Activated CD4-positive, CD25-positive, alpha-beta regulatory T cell (primary cell): ENCODE measurements at places on chromosomes 2 and 18.

DNA sequence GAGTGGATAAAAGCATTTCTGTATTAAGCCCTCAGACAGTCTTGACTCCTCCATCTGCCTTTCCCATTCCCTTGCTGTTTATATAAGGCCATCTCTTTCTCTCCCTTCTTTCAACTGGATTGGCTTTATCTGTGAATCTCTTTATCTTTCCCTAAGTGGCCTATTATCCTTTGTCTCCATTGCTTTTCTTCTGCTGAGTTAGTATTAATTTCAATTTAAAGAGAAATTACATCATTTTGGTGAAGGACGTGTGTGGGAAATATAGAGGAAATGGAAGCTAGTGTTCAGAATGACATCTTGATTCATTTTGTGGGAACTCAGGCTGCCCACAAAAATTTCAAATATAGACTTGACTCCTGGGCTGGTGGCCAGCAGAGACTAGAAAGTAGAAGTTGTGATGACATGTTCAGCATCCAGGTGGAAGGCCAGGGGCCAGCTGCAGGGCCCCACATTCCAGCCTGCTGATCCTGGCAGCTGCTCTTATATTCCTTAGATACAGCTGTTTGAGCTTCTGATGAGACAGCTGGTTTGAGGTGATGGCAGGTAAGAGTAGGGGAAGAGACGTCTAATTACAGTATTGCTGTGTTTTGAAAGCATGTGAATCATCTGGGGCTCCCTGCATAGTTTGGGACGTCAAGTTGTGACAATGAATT, 52.3 kb downstream of the DIS3L2 start:
- no peak for DNase-seq

DNA sequence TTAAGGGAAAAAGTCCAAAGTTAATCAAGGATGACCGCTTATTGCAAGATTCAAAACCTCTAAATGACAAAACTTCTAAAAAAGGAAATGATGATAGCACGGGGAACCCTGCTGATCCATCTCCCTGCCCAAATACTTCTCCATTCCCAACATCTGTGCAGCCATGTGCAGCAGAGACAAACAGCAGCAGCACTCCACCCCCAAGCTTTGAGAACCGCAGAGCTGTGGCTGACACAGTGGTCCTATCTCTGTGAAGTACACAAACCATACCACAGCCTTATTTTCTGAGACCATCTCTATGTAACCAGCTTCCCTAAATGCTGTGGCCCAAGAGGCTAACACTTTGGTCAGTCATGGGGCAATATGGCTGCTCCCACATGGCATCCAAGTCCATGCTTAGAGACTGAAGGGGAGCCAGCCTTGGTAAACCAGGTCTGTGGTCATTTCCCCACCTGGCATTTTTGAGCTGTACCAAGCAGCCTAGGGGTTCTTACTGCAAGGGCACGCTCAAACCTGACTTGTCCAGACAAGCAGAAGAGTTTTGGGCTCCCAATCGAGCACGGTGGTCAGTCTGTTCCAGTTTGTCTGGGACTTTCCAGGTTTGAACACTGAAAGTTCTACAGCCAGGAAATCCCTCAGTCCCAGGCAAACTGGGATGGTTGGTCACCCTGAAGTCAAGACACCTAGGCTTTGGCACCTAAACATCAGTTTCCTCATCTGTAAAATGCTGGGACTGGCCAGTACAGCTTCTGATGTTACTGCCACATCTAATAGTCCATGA, 17.1 kb upstream of the NFE2L2 start:
- DNase-seq: no peak

DNA sequence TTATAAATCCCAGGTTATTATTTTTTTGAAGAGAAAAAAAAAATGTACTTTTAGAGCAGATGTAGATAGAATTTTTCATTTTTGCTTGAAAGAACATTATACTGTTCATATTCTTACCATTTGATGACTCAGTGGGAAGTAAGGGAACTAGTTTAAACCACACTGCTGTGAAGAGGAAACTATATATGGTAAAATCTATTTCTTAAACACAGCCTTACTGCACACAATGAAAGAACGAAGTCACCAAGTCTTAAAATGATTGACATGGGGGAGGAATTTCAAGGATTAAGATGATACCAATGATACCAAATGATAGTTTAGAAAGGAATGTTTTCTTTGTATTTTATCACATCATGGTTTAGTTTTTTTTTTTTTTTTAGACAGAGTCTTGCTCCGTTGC, 5.0 kb downstream of the ACTR2 start:
- DNase-seq: no peak

DNA sequence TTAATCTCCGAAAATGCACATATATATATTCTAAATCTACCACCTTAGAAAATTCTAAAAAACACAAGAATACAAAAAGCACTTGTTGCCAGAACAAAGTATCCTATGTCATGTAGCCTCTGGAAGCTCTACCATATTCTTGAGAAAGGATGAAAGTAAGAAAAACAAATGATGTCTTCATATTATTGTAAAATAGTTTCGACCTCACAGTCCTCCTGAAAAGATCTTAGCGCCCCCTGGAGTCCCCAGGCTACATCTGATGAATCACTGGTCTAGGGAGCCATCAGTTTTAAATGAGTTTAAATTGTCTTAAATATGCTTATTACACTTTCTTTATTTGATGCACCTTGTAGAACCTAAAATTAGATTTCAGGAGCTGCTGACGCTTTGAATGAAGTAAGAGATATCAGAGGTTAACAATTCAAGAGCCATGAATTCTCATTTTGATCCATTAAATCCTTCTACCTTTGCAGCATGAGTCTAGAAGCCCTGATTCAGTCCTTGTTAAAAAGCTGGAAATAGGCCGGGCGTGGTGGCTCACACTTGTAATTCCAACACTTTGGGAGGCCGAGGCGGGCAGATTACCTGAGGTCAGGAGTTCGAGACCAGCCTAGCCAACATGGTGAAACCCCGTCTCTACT, 138.8 kb downstream of the MCFD2 start:
- DNase-seq: peak; percentile 12

DNA sequence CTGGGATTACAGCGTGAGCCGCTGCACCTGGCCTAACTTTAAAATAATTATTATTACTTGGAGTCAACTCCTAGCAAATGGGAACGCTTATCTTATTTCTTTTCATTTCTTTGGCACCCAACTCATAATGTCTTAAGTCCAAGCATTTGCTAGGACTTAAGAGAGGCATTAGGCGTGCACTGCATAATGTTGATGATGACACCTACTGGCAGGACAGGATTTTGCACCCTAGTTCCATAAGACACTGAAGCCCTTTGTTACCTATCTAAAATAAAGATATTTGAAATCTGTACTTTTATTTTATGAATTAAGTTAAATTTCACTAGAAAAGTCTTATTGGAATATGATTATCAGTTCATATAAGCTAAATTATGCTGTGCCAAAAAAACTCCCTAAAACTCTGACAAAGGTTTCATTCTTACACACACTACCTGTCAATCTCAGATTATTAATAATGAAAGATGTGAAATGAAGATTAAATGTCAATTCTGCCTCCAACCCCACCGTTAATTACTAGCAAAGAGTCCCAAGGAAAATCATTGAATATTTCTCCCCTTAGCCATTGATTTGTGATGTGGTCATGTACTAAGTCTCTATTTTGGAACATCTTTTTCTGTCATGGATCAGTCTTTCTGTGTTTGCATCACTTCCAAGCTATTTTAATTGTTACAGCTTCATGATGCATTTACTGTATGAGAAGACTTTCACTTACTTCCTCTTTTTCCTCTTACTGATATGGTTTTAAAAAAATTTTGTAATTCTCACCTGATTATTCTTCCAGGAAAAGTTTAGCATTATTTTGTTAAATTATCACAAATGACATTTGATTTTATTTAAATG, 12.7 kb upstream of the CDH2 start:
- no peak for DNase-seq

DNA sequence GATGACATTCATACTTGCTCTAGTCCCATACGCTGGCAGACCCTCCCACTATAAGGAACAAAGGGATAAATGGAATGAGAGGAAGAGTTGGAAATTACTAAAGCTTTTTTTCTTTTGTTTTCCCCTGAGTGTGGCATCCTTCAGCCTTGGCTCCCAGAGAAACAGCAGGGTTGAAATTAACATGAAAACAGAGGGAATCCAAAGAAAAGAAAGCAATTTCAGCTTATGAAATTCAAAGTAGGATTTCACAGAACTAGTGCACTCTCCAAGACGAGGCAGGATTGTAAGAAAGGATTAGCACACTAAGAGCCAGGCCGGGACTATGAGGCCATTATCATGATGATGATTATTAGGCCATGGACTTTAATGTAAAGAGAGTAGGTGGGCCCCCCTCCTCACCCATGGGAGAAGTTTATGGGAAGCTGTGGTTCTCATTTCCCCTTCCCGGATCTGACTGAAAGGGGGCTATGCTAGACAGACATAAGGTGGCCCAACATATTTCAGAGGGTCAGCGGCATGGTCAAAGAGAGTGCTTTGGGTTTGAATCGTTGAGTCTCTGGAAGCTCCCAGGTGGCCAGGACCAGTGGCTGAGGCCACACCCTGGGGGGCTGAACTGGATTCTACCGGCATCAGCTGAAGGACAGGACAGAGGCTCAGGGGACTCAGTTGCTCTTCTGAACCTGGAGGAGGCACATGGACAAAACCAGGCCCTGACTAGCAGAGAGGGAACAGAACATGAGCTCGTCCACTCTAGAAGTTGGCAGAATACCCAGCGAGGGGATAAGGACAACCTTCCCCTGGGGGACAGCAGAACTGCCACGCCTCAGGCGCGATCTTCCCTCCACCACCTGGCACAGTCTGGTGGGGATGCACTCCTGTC, 100.1 kb upstream of the ARL4C start:
- no peak for DNase-seq

- DNase-seq: no peak
These were observed 21.5 kb upstream of the TNP1 start for GRCh38 chr2:216881411-216881810.

GRCh38 chr2:47243596-47244323, 88.7 kb upstream of the STPG4 start:
- DNase-seq: no peak

GRCh38 chr2:69572641-69573040, 70.9 kb downstream of the AAK1 start:
- no peak for DNase-seq

- peak; percentile 78 for DNase-seq
These were observed 164.3 kb downstream of the BCL2 start for GRCh38 chr18:63155169-63155852.

DNA sequence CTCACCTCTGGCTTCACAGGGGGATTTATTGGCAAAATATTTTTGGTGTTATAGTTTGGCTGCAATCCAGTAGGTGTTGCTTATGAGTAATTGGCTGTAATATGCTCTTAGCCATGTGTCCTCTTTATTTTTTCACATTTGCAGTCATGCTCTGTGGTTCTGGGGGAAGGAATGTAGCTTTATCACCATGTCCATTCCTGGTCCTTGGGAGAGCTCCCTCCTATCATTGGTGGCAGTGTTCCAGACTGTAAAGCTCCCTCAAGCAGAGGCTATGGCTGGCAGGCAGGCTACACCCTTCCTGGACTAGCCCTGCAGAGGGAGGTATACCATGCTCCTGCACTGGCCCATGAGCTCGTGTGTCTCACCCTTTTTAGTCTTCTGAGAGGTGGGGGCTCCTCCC, 120.0 kb upstream of the FSIP2 start:
- DNase-seq: no peak

DNA sequence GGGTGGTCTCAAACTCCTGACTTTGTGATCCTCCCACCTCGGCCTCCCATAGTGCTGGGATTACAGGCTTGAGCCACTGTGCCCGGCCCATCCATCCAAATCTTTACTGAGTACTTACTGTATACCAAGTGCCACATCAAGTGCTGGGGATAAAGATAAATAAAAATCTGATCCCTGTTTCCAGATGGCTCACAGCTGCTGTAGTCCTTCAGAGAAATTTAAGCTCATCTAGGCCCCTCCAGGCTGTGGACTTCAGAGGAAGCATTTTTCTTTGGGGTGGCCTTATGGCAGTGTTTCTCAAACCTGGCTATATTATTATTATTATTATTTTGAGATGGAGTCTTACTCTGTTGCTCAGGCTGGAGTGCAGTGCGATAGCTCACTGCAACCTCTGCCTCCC, 33.7 kb upstream of the GTF2A1L start:
- no peak for DNase-seq

DNA sequence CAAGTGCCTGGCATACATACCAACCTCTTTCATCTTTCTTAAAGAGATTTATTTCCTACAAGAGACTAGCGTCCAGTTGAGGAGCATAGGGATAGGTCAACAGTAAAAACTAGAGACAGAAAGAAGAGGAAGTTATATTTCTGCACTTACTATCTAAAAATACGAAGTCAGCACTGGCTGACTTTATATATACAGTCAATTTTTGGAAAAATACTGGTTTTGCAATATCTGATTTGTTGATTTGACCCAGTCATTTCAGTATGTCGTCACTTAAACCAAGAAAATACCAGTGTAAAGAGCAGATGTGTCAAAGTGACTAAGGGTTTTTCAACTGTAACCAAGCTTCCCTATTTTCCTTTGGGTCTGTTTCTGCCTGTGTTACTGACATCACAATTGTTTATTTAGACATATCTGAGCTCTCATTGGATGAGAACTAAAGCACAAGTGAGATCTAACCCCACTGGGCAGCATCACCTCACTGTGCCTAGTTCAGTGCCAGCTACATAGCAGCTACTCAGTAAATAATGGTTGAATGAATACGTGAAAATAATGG, 23.0 kb downstream of the CYTIP start:
- no peak for DNase-seq

DNA sequence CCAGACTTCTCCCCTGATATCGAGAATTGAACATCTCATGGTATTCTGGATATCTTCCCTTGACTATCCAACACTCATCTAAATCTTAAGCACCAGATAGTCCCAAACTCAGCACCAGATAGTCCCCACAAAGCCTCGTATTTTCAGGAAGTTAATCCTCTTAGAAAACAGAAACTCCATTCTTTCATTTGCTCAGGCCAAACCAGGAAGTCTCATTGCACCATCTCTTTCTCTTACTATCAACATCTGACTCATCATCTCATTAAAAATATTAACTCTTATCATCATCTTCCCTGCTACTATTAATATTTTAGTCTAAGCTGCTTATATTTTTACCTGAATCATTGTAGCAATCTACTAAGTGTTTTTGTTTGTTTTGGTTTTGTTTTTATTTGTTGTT, 286.4 kb downstream of the GALNT13 start:
- DNase-seq: no peak

DNA sequence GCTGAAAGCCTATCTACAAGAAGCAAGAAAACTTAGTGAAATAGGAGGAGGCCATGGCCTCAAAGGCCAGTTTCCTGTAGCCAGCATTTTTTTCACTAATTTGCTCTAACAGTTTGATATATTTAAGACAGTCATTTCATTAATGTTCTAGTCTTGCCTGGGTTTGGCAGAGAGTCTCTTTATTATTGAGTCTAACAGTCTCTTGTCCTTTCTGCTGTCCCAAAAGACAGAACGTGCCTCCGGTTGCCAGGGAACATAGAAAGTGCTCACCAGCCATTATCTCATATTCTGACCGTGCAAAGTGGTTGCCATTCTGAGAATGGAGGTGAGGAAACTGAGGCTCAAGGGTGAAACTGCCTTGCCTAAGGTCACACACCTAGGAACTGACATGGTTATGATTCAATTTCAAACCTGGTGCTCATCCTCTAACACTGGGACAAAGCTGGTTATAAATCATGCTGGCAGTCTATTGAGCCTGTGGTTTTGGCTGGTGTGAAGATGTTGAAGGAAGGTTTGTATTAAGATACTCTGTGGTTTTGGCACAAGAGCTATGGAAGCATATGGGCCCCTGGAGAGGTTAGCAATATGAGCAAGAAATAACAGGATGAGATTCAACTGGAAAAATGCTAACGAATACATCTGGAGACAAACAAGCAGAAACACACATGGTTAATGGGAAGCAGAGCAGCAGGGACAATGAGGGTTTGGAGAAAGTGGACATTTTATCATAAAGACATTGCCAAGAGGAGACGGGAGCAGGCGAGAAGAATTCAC, 903.3 kb upstream of the KLHL29 start:
- no peak for DNase-seq
